ENCODE measurements at places on chromosomes 4 and X. TPM values are rescaled to one million over a fixed set of nuclear protein-coding genes. Genes with fewer than 3 reads are reported as not detected.

DNA sequence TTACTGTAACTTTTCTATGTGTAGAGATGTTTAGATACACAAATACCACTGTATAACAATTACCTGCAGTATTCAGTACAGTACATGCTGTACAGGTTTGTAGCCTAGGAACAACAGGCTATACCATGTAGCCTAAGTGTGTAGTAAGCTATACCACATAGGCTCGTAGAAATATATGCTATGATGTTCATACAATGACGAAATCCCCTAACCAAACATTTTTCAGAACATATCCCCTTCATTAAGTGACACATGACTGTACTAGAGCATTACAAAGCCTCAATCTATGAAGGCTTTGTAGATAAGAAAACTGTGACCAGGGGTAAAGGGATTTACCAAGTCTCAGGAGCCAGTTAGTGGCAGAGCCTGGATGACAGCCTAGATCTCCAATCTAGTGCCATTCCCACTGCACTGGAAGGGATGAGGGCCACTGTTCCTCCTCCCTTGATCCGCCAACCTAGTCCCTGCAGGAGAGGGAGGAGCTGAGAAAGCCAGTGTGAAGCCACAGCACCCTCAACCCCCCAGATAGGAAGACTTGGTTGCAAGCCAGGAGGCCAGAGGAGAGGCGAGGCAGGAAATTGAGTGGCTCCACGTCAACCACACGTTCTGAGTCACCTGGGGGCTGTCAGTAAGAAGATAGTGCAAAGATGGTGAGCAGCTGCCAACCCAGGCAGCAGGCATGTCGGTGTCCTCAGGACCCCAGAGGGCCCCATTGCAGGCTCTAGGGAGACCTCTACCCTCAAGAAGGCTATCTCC lies 227.7 kb downstream of the BCOR start:
- no peak for DNase-seq

DNA sequence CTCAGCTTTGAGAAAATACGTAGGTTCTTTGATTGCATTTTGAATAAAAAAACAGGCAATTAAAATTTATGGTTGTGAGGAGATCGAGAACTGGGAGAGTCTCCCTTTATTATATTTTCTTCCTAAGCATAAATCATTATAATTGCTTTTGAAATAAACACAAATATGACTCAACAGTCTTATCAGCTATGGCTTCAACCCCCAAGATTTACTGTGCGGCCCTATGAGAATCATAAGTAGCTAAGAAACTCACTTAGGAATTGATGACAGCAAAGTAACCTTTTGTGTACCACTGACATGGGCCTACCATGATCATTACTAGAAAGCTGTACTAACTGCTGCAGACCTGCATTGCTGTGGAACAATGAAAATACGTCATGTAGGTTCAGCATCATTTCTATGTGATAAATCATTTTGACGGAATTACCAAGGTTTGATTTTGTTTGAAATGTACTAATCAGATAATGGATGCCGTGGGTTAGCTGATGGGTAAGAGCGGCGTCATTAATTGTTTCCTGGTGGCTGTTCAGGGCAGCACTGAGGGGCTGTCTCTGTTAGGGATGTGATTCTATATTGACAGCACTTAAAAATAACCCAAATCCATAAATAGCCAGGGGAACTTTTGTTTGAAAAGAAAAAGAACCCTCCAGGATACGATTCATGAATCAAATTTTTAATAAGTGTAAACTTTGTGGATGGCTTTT lies 51.5 kb upstream of the GPRIN3 start:
- DNase-seq = no peak

- DNase-seq = peak; percentile 38
These were observed 730 bp downstream of the VBP1 start for GRCh38 chrX:155216940-155217440.

DNA sequence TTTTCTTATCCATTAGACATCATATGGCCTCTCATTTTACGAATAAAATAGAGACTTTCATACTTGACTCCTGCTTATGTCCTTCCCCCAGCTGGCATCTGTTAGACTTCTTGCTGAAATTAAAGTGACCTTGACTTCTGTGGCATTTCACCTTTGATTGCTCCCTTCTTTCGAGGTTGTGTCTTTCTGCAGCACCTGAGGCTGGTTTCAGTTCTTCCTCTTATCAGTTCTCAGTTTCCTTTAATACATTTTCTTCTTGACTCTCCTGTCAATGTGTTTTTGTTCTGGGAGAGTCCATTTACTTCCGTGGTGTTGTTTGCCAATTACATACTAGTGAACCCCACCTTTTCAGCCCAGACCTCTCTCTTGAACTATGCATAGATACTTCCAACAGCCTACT lies 81.6 kb downstream of the RBPJ start:
- DNase-seq = no peak

GRCh38 chr4:129239088-129239487 lies 143.1 kb downstream of the C4orf33 start:
- no peak for DNase-seq

DNA sequence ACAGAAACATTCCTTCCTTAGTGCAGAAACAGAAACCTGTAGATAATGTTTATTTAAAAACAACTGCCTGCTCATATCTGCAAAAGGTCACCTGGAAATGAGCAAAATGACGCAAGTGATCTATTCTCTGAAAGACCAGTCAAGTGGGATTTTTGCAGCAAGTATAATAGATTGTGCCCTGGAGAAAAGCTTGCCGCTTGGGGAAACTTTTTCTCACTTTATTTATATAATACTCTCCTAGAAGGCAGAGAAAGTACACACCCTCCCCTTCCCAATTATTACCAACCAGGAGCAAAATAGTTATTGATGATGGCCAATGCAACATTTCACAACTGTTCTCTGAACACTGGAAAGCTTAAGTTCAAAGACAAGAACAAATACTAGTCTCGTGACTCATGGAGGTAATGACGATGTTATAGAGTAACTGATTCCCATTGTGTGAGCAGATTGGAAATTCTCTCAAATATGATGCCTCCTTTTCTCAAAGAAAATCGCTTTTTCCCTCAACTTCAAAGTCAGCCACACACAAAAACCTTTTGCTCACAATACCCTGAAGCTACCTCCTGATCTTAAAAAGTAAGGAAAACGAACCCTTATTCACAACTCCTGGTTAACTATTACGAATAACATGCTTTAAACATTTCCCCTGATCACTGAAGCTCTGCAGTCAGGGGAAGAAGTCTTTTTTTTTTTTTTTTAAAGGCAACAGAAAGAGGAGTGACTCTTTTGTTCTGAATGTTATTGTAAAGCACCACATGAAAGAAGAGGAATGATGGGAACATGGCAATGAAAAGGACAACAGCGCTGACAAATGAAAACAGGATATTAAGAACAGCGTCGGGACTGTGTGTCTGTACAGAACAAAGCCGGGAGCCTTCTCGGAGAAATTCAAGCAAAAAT lies 41.0 kb downstream of the MID1 start:
- DNase-seq = no peak

- DNase-seq = no peak
These were observed 944 bp downstream of the KLF8 start for GRCh38 chrX:56233100-56233499.

GRCh38 chr4:70885174-70885573 lies 17.0 kb upstream of the MOB1B start:
- DNase-seq = no peak

DNA sequence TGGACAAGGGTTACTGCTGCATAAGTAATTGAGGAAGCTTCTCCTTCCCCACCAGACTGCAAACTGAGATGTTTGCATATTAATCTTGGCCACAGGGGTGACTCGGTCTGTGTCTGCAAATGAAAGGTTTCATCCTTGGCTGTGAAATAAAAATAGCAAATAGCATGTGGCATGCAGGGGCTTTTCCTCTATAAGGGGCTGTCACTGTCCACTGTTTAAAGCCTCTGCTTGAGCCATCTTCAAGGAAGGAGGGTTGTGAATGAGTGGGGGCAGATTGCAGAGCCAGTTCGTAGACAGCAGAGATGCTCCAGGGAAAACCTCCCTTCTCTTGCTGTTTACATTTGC lies 33.3 kb downstream of the TMSB4X start:
- DNase-seq = no peak

- no peak for DNase-seq
These were observed 31.5 kb downstream of the UCHL1 start for GRCh38 chr4:41288254-41288653.

GRCh38 chrX:96170626-96171025 lies 514.0 kb upstream of the DIAPH2 start:
- no peak for DNase-seq

- DNase-seq = no peak
These were observed 215.0 kb downstream of the MAD2L1 start for GRCh38 chr4:119851649-119852048.

DNA sequence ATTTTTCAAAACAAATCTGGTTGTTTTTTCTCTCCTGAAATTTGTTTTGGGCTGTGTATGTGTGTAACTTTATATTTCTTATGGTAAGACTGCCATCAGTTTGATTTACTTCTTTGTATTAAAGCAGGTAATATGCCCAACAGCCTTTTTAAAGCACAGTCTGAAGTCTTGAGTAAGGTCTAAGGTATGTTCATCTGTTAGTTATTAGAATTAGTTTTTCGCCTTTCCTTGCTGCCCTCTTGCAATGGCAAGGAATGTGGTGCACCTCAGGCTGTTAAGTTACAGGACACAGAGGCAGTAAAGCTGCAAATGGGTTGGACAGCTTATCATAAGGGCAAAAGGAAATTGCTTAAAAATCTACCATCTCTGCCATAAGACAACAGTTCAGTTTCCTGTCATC lies 71.8 kb downstream of the METTL14 start:
- DNase-seq = no peak

GRCh38 chr4:122285285-122285684 lies 93.5 kb upstream of the ADAD1 start:
- DNase-seq = no peak

TMEM150C gene
- total RNA-seq = 2.4 TPM

SLC49A3 gene
- 4.1 TPM for total RNA-seq

TRIM75 gene
- not detected for total RNA-seq

HTR2C gene
- 3.2 TPM for total RNA-seq

MAPK10 gene
- 11.6 TPM for total RNA-seq

REPS2 gene
- total RNA-seq = 0.31 TPM

MAGEC1 gene
- total RNA-seq = not detected

AFP gene
- 4.2 TPM for total RNA-seq

MMRN1 gene
- total RNA-seq = not detected

TRPC5OS gene
- 0.21 TPM for total RNA-seq
